ENCODE measurements at places on chromosomes 7 and 10.

DNA sequence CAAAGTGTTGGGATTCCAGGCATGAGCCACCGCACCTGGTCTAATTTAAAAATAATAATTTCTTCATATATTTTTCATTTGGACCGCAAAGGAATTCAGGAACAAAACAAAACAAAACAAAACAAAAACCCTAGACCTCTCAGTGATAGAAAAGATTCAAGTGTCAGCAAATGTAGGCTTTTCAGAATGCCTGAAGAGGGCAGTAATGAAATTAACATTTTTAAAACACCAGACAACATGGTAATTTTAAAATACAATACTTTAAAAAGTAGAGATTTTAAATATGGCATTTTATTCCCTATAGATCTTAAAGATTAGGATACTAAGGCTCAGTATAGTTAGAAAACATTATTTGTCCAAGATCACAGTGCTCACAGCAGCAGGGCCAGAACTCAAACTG, 36.6 kb downstream of the DNMBP start:
- DNase-seq, result no peak

- DNase-seq, result no peak
Measured at GRCh38 chr7:35694161-35694783, 663 bp downstream of the HERPUD2 start.

- DNase-seq, result no peak
Measured at GRCh38 chr10:79385804-79386531, 38.7 kb downstream of the PPIF start.

DNA sequence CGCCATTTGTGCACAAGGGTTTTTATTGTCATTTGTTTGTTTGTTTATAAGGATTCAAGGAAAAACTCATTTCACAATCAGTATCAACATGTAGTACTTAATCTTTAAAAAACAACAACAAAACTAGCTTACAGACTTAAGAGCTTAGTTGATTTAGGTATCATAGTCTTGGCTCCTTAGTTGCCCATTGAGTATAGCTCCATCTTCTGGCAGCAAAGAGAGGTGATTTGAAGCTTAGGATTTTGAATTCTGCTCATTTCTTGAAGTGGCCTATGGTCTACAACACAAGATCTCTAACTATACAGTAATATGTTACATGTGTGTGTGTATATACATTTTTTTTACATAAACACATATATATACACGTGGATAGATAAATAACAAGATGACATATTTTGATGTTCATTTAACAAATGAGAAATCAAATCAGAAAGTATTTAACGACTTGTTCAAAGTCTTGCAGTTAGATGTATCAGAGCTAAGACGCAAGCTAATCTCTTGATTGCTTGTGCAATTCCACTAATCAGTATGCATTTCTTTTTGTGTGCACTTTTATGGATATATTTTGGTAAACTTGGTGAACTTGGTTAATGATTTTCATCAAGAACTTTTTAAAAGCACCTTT, 307.3 kb downstream of the CAMK1D start:
- peak; percentile 15 for DNase-seq

GRCh38 chr10:112536663-112537062, 89.6 kb downstream of the VTI1A start:
- DNase-seq, result no peak

GRCh38 chr7:44533301-44534055, 7.7 kb downstream of the NPC1L1 start:
- no peak for DNase-seq

DNA sequence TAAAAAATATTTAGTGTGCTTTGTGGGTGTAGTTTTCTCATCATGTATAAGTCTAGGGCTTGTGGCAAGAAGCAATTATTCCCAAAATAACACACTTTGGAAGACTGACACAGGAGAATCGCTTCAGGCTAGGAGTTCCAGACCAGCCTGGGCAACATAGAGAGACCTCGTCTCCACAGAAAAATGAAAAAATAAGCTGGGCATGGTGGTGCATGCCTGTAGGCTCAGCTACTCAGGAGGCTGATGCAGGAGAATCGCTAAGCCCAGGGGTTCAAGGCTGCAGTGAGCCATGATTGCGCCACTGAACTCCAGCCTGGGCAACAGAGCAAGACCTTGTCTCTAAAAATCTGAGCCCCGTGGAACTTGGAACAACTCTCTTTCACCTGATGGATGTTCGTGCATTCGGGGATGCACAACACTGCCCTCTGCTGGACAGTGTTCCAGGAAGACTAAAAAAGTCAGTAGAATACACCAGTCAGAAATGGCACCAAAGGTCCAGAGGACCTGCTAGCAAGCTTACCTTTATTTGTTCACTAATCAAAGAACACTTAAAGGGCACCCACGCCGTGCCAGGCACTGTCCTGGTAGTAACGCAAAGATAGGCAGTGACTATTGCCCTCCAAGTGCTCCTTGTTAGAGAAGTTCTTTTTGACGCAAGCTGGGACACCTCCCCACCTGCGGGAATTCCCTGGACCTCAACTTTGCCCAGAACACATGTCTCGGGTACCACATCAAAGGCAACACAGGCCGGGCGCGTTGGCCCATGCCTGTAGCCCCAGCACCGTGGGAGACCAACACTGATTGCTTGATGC, 81.9 kb upstream of the CALN1 start:
- DNase-seq, result peak; percentile 5

- DNase-seq, result no peak
Measured at GRCh38 chr7:71707041-71707440, 575.1 kb downstream of the GALNT17 start.

GRCh38 chr7:46752881-46753366, 829.0 kb downstream of the TNS3 start:
- DNase-seq, result peak; percentile 90

GRCh38 chr10:69792341-69792740, 9.4 kb upstream of the COL13A1 start:
- no peak for DNase-seq

- DNase-seq, result no peak
Measured at GRCh38 chr7:9603291-9603690, 1169.9 kb downstream of the NXPH1 start.

GRCh38 chr7:7668706-7669105, 28.2 kb downstream of the UMAD1 start:
- no peak for DNase-seq

- DNase-seq, result no peak
Measured at GRCh38 chr10:1212571-1213141, 156.5 kb downstream of the WDR37 start.

All from fibroblast of skin of left biceps (primary cell).